ENCODE measurements at places on chromosomes 7 and 10. TPM values are rescaled to one million over a fixed set of nuclear protein-coding genes. Genes with fewer than 3 reads are reported as not detected.

- no peak for ATAC-seq
These were observed 37.3 kb upstream of the CNPY1 start for GRCh38 chr7:155583636-155584035.

DNA sequence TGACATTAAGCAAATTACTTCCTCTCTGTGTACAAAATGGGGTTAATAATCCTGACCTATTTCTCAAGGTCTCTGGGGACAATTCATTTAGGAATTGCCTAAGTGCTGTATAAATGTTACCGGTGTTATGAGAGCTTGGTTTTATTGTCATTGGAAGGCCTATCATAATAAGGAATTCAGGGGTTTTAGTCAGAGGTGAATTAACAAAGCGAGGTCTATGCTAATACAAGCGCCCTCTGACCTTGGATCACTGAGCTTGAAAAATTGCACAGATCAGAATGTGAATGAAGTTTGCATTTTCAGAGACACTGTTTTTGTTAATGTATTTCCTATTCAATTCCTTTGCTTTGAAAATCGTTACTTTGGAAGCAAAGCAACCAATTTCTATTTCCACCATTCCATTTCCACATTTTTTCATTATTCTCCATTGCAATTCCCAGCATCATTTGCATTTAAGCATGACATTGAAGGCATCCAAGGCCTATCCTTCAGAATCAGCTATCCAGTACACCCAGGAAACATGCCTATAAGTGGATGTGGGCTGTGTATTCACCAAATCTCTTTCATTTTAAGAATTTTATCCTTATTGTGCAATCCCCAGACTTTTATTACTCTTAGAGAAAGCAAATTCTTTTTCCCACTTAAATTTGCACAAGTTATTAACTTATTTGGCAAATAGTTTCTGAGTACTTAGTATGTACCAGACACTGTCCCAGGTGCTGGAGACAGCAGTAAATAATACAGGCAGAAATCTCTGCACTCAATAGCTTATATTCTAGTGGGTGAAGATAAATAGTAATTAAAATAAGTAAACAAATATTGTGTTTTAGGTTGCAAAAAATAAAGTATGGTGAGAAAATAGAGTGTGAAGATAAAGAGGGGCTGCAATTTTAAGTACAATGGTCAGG is 133.1 kb downstream of the NRCAM start:
- no peak for ATAC-seq

DNA sequence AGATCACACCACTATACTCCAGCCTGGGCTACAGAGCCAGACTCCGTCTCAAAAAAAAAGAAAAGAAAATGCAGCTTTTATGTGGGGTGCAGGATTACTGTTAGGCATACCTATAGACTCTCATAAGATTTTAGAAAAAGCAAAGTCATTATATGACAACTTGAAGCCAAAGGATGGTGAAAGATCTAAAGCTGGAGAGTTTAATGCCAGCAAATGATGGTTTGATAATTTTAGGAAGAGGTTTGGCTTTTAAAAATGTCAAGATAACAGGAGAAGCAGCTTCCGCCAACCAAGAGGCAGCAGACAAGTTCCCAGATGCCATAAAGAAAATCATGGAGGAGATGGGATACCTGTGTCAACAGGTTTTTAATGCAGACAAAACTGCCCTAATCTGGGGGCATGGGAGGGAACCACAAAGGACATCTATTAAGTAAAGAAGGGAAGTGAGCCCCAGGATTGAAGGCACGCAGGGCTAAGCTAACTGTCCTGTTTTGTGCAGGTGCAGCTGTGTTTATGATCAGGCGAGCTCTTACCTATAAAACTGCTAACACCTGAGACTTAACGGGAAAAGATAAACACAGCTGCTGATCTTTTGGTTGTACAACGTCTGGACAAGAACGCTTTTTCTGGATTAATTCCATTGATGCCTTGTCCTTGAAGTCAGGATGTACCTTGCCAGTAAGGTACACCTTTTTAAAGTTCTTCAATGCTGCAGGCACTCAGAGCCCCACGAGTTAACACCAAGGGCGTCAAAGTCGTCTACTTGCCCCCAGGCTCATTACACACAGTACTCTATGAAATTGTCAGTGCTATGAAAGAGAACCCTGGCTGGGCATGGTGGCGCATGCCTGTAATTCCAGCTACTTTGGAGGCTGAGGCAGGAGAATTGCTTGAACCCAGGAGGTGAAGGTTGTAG is 10.5 kb upstream of the ANKRD61 start:
- no peak for ATAC-seq

AGAP5 gene
- 7.2 TPM for total RNA-seq

PITX3 gene
- not detected for total RNA-seq

PTPRN2 gene
- total RNA-seq, result 0.48 TPM

PTF1A gene
- not detected for total RNA-seq

DNA sequence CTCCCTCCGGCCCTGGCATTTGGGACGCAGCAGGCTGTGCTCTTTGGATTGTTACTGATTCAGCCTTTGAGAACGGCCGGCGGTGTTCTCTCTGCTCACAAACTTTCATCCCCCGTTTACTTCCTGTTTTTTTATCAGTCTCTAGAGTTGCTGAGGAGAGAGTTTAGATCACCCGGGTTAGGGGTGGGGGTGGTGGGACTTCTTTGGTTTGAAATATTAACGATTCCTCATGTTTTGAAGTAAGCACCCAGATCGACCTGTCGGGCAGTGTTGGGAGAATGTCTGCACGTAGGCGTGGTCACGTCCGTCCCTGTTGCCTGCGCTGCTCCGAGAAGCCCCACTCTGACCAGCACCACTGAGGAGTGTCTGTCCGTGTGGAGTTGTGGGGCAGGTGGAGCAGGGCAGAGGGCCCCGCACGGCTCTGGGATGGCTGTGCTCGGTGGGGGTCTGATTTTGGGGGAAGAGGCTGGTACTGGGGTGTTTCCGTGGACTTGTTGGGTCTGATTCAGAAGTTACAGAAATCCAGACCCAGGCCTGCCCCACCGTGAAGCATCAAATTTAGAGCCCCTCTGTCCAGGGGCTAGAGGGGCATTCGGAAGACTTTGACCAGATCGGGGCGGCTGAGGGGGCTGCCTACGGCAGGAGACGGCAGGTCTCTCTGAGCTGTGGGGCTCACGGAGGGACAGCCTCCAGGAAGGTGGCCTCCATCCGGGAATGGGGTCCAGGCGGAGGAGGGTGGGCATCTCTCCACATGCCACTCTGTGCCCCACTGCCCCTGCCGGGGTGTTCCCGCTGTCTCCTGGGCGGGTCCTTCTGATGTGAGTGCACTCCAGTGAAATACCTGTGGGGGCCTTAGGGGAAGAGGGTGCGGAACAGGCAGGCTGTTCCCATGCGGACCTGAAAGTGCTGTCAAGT is 7.4 kb downstream of the INPP5A start:
- ATAC-seq, result peak; percentile 34

- ATAC-seq, result no peak
These were observed 130.3 kb downstream of the PKD1L1 start for GRCh38 chr7:47817917-47818316.

RFC2 gene
- 100 TPM for total RNA-seq

GRCh38 chr10:119783665-119784027 is 57.8 kb downstream of the INPP5F start:
- no peak for ATAC-seq

GRCh38 chr7:23383225-23383624 is 84.1 kb downstream of the MALSU1 start:
- ATAC-seq, result no peak

- ATAC-seq, result no peak
These were observed 147.6 kb downstream of the GPR85 start for GRCh38 chr7:112938863-112939573.

TAC1 gene
- not detected for total RNA-seq

- ATAC-seq, result no peak
These were observed 257.8 kb upstream of the DKK1 start for GRCh38 chr10:52056291-52056690.

- no peak for ATAC-seq
These were observed 34.9 kb upstream of the LEP start for GRCh38 chr7:128206017-128206746.

GRCh38 chr7:127233630-127234029 is 19.1 kb downstream of the GRM8 start:
- ATAC-seq, result no peak

- ATAC-seq, result no peak
These were observed 447.9 kb upstream of the PFKP start for GRCh38 chr10:2619472-2619871.

MOSPD3 gene
- 32.7 TPM for total RNA-seq

DNA sequence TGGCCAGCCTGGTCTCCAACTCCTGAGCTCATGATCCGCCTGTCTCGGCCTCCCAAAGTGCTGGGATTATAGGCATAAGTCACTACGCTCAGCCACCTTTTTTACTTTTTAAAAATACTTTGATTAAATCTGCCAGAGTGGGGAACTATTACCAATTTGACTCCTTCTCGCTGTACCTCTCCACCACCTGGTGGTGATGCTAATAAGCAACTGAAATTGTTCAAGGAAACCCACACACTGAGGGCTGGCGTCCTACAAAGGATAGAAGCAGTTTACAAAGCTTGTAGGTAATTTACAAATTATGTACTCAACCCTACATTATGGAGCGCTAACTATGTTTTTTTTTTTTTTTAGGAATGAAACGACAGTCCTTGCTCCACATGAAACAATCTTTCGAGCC is 111.1 kb downstream of the CPED1 start:
- no peak for ATAC-seq

- ATAC-seq, result no peak
These were observed 424.8 kb downstream of the KIF20B start for GRCh38 chr10:90126256-90126595.

GRCh38 chr7:72622532-72622931 is 205.5 kb downstream of the TYW1B start:
- no peak for ATAC-seq

GRCh38 chr7:117686311-117686935 is 186.8 kb downstream of the CTTNBP2 start:
- no peak for ATAC-seq

SPDYE2 gene
- not detected for total RNA-seq

DNA sequence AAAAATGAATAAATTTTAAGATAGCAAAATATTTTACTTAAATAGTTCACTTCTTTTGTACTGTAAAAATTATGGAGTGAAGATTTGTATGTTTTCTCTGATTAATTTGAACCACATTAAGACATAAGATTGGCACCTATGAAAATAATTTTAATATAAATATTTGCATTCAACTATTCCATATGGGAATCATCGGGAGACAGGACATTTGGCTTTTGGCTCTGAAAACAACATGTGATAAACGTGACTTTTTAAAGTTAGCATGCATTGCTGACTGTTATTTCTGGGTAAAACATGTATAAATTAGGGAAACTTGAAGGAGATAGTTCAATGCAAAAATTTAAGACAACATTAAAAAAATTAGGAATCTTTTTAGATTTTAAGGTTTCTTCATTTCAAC is 117.2 kb downstream of the SEMA3E start:
- ATAC-seq, result no peak

- ATAC-seq, result no peak
These were observed 11.6 kb downstream of the GCK start for GRCh38 chr7:44177570-44178131.

- no peak for ATAC-seq
These were observed 397.5 kb downstream of the CDC14C start for GRCh38 chr7:49321843-49322242.

GRCh38 chr10:33655921-33656320 is 321.5 kb upstream of the NRP1 start:
- ATAC-seq, result no peak

DNA sequence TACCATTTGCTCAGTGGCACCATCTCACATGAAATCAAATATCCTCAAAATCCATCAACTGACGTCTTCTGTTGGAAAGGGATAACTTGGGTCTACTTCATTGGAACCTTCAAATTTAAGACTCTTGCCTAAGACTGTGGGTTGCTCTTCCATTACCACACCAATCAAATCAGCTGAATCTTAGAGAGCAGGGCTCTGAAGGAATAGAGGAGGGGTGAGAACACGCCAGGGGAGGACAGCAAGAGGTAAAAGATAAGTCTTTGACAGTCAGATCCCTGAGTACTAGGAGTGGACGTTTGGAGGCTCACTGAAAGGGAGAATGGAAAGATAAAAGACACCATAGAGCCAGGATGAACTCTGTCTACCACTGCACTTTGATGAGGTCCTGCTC is 107.5 kb downstream of the CCDC71L start:
- no peak for ATAC-seq

DNA sequence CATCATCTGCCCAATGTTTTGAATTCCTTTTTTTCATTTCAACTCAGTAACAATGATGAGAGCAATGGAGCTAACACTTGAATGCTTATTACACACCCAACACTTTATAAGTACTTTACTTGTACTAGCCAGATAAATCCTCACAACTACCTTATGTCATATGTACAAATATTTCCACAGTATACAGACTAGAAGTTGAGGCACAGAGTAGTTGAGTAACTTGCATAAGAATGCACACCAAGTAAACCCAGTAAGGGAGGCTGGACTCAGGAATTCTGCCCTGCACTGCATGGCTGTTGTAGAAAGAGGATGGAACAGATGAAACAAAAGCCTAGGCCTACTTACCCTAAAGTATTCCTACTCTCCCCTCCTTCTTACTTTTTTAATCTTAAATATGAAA is 15.8 kb downstream of the DPY19L1 start:
- no peak for ATAC-seq

DNA sequence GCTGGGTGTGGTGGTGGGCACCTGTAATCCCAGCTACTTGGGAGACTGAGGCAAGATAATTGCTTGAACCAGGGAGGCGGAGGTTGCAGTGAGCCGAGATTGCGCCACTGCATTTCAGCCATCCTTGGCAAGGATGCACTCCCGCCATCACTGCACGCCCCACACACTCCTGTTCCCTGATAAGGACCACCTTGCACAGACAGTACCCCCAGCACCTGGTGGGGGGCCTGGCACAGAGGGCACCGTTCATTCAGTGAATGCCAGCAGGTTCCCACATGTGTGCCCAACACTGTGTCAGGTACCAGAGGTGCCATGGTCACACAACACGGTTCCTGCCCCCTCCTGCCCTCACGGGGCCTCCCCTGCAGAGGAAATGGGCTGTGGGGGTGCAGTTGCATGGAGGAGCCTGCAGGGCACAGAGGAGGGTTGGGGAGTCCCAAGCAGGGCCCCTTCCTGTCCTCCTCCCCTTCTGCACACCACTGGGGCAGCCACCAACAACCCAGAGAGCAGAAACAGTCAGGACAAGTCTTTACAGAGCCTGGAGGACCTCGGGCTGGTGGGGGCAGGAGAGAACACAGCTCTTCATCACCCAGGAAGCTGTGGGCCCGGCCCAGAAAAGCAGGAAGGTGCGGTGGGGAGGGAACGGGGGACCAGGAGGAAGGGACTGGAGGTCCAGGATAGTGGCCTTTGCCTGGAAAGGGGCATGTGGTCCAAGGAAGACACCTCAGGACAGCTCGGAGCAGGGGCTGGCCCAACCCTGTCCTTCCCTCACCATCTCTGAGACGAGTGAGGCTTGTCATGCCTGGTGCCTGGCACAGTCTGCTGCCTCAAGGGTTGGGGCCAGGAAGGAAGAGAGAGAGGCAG is 7.1 kb downstream of the CRYGN start:
- ATAC-seq, result peak; percentile 86

- no peak for ATAC-seq
These were observed 48.9 kb downstream of the PYROXD2 start for GRCh38 chr10:98366062-98366530.

ZPBP gene
- not detected for total RNA-seq

Measured in activated T-helper 17 cell treated with anti-CD3 and anti-CD28 coated beads, Interleukin-2, amount 50 U/mL, for 72 hours (primary cell).